ENCODE measurements at places on chromosomes 7 and 10.

- DNase-seq = no peak
Measured at GRCh38 chr10:21437770-21438382, 87.6 kb downstream of the SKIDA1 start.

DNA sequence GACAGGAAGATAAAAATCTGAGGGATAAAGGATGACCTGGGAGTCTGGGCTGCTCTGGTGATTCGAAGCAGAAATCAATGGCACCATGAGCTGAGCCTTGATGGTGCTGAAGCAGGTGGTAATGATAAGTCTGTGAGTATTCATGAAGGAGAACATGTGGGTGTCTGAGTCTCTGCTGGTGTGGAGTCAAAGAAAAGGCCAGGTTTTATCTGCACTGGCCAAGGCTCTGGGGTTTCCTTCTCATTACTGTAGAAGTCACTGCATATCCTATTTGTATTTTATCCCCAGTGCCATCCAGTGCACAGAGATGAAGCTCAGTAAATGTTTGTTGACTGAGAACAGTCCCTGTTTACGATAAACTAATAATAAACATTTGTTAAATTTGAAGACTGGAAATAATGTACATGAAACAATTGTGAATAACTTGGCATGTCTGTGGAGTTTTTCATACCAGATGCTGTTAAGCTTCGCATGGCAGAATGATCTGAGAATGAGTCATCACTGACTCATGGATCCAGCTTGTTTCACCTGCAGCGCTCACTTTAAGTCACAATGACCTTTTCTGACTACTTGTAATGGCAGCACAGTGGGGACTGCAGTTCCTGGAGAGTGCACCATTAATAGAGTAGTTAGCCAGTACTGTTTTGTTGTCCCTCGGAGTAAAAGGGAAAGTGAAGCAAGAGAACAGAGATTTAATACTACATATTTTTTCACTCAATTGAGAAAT, 538.5 kb downstream of the HTR7 start:
- DNase-seq = no peak

- DNase-seq = no peak
Measured at GRCh38 chr7:5638994-5639393, 142.5 kb downstream of the RNF216 start.

DNA sequence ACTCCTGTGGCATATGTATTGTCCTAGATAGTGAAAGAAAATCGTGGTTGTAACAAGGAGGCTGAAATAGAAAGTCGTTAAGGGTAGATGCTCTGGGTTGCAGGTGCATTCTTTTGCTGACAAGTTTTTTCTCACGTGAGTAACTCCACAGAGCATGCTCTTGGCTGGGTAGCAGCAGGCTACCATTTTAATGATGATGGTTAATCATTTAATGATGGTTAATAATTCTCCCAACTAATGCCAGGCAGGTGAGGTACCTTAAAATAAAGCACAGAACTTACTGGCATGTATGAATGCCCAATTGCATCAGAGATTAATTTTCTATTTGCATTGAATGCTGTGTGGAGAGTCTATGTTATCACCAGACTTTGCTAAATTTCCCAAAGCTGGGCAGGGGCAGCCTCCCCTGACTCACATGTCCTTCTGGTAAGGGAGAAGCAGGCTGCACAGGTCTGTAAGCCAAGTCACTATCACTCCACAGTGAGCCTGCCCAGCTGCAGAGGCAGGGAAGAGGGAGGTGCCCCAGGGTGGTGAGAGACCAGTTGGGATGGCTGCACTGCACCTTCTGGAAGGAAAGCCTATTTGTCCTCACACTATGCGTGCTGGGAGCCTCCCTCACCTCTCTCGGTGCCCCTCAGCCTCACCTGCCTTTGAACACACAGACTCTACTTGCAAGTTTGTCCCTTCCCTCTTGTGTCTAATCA, 287.0 kb upstream of the IGFBP3 start:
- no peak for DNase-seq

GRCh38 chr10:12420530-12421120, 71.3 kb downstream of the CAMK1D start:
- no peak for DNase-seq

DNA sequence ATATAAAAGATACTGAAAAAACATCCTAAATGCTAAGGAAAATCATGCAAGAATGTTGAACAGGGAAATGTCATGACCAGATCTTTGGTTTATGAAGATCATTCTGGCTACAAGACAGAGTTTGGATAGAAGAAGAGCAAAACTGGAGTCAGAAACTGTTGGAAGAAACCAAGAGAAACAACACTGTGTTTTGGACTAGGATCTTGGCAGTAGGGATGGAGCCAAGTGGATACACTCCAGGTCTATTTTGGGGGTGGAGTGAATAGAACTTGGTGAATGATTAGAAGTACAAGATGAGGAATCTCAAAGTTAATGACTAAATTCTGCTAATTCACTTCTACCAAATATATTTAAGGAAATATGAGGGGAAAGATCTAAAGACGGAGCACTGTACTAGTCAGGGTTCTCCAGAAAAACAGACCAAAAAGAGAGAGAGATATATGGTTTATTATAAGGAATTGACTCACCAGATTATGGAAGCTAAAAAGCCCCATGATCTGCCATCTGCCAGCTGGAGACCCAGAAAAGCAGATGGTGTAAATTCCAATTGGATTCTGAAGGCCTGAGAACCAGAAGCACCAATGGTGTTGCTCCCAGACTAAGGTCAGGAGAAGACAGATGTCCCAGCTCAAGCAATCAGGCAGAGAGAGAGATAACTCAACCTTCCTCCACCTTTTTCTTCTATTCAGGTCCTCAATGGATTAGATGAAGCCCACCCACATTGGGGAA, 254.9 kb downstream of the TRIL start:
- no peak for DNase-seq

DNA sequence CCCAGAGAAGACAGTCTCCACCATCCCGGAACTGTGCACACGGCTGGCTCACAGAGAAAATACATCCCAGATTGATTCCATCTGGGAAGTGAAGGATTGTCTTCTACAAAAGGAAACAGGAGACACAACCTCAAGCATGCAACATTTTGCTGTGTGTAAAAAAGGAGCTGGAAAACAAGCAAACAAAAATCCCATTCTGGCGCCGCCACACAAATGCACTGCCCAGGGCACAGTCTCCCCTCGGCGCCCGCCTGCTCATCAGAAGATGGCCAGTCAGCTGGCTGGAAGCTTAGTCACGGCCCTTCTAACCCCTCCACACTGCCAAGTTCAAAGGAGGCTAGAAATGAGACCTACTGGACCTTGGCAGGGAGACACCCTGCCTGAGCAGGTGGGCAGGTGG, 14.1 kb upstream of the CYTH3 start:
- DNase-seq = no peak

DNA sequence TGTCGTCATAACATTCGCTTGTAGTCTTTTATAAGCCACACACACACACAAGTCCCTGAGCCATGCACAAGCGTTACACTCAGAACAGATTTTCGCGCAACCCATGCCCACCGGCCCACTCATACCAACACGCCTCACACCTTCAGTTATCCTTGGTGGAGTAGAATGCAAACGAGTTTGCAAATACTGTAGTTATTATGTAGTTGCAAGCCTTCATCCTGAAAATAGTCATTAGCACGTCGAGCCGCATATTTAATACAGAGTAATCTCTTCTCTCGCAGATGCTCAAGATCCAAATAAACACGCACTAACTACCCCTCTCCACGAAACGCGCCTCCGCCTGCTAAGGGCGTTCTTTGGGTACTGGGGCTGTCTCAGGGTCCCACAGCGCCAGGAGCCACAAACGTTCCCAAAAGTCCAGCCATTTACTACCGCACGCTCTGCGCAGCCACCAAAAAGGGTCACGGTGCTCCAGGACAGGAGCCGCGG, 1.8 kb downstream of the NKX2-3 start:
- no peak for DNase-seq

GRCh38 chr10:102673236-102673818, 29.0 kb downstream of the TRIM8 start:
- DNase-seq = no peak

DNA sequence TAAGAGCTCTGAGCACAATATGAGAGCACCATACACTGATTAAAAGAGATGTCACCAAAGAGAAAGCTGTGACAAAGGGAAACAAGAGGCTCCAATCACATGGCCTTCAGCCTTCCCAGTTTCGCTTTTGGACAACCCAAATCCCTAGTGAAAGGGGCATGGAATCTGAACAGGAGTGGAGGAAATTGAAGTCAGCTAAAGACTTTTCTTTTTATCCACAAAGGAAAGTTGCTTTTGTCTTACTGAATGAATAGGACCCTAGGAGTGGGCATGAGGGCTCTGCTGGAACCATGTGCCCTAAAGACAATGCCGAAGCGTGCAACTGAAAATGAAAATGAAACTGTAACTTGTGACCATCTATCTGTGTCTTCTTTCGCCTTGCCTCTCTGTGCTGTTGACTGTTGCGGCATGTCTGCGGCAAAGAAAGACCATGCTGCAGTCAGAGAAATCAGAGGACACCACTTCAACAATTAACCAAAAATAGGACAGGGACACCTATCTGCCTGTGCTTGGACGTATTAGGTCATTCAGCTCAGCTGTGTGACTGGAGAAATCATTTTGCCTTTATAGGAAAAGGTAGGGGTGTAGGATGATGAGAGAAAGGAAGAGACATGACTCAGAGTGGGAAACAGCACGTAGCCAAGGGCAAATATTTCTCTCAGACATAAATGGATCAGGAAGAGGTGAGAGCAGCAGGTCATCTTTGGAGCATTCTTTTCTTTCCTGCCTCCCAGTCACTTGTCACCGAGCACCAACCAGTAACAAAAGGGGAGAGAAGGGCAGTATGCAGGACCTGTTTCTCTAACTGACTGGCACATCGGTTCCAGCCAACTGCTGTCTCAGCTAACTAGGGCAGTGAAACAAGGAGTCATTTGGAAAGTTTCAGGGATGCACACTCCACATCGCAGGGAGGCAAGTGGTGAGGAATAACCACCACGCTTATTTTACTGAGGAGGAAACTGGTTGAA, 12.3 kb downstream of the CAV2 start:
- DNase-seq = no peak

GRCh38 chr10:77296534-77297392, 340.8 kb downstream of the KCNMA1 start:
- no peak for DNase-seq

DNA sequence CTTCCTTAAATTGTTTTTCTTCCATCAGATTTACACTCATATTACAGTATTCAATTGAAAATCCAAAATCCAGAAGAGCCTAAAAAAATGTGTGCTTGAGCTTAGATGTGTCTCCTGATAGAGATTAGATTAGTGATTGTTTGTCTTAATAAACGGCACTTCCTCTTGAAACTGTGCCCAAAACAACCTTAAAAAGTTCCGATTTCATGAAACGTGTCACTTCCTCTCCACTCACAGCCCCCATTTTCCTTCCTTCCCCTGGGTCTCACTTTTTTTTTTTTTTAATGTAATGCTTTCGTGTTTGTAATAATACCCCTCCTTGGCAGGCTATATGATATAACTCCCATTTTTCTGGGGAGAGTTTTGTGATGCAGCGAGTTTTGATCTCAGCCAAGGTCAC, 114.8 kb upstream of the ADO start:
- no peak for DNase-seq

DNA sequence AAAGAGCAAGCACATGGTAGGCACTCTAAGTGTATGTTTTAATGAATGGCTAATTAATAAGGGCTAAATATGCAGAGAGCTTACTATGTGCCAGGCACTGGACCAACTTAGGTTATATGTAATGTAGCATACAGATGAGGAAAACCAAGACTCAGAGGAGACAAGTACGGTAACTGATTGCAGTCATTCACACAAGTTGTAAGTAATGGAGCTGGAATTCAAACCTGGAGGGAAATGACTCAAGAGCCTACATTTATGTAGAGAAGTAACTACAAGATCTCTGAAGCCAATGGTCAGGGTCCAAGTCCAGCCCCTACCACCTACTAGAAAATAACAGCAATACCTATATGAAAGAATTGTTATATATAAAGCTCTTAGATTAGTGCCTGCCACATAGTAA, 97.3 kb upstream of the KCNIP2 start:
- no peak for DNase-seq

- no peak for DNase-seq
Measured at GRCh38 chr7:157529768-157530560, 193.2 kb downstream of the DNAJB6 start.

DNA sequence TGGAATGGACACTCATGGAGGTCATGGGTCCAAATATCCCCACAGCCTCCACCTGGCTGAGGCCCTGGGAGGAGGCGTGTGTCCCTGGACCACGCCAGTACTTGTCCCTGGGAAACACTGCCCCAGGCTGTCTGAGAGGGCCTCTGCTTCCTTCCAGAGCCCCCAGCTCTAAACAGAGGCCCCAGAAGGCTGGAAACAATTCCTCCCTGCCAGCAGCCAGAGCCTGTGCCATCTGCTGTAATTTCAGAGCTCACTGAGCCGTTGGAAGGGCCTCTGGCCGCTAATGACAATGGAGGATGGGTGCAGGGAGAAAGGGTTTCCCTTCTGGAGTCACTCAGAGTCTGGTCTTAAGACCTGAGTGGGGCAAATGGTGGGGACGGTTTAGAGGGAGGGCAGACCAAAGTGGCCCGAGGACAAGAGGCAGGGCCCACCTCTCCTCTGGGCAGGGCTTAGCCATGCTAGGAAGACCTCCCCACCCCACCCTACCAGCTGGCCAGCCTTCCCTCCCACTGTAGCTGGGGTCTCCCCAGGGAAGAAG, 7.1 kb downstream of the CHAT start:
- no peak for DNase-seq

DNA sequence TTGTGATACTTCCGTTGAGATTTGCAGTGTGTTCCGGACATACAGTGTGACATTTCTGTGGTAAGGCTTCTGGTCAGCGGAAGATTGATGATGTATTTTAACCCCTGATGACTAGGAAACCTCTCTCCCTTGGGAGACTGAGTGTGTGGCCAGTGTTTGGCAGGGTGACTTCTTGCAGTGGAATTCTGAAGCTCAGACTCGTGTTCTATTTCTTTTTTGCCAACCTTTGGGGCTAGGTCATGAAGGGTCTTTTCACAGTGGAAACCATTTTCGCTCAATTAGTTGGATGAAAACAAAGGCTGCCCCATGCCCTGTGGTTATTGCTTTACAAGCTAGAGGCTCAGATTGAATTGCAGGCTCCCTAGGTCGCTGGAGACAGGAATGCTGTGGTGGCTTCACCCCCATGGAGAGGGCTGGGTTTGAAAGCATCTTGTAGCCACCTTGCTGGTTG, 288.9 kb downstream of the BBS9 start:
- DNase-seq = no peak

DNA sequence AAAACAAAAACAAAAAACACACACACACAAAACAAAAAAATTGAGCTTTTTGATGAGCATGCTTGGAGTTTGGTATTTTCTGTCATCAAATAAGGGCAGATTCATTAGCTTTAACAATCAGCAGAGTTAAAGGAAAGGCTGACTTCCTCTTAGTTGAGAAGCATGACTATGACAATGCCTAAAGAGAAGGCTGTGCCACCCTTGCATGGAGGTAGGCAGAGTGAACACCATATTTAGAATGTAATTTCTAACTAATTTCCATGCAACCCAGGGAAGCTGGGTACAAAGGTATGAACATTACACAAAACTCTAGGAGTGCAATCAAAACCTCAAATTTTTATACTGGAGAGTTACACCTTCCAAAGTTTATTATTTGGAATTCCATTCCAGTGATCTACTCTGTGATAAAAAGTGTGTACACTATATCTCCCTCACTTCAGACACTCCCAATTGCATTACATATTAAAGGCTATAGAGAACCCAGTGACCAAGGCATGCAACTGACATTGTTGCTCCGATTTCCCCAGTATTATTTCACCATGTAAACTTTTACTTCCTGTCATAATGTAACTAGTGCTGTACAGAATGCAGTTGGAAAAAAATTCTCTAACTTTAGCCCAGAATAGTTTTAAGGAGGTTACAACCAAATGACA, 9.4 kb upstream of the CYCS start:
- DNase-seq = no peak

All from activated gamma-delta T cell (primary cell).